ENCODE measurements at places on chromosomes 2 and 18.

DNA sequence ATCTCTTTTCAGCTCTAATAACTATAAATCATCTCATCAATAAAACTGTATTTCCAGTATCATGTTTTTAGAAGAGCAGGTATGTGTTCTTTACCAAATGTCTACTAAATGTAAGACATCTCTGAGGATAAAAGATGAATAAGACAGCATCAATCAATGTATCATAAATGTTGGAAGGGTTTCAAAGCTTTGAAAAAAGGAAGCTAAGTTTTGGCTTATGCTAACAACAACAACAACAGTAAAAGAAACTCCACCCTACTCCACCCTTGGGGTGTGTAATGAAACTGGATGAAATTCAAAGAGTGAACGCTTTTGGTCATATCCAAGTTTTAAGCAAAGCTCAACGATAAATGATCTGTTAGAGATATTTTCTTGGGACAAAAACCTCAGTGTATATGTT is 17.1 kb downstream of the PRKD3 start:
- no peak for DNase-seq

DNA sequence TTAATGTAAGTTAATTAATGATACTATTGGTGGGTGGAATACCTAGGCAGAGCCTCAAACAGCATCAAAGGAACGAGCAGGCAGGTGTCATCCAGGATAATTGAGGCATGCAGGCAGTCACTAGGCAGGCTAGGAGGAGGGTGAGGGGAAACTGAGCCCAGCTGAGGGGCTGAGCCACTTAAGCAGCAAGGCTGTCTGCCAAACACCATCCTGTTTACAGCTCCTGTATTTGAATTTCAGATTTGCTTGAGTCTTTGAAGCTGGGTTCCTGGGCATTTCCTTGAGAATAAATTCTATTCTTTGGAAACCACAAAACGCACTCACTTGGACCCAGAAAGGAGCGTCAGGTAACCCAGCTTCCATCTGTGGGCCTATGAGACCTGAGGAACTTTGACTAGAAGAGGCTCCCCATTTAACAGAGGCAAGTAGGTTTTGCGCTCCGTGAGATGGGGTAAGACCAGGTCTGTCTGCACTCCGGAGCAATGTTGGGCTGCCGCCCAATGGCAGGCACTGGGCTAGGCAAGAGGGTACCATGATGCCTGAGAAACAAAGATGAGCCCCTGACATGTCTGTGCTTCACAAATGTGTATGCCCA is 2.0 kb downstream of the EDAR start:
- DNase-seq, result no peak

- DNase-seq, result no peak
Measured at GRCh38 chr2:155250800-155251199, 552.3 kb downstream of the KCNJ3 start.

DNA sequence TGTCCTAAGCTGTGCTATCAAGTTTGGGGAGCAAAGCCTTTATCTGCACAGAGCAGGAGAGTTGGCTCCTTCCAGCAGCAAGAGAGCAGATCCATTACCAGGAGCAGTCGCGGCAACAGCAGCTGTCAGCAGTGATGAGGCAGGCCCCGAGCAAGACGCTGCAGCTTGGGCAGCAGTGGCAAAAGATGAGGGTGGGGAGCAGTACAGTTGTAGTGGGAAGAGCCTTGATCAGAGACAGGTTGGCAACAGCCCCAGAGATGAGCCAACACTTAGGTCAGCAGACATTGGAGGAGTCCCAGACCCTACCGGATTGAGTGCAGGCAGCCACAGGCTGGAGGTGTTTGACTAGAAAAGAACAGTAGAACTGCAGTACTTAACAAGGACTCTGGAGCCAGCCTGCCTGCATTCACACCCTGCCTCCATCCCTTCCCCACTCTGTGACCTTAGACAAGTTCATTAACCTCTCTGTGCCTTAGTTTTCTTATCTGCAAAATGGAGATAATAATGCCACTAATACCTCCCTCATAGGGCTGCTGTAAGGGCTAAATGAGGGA is 117.1 kb upstream of the SERTAD2 start:
- DNase-seq, result peak; percentile 69

- DNase-seq, result no peak
Measured at GRCh38 chr2:77443076-77443475, 79.1 kb downstream of the LRRTM4 start.

DNA sequence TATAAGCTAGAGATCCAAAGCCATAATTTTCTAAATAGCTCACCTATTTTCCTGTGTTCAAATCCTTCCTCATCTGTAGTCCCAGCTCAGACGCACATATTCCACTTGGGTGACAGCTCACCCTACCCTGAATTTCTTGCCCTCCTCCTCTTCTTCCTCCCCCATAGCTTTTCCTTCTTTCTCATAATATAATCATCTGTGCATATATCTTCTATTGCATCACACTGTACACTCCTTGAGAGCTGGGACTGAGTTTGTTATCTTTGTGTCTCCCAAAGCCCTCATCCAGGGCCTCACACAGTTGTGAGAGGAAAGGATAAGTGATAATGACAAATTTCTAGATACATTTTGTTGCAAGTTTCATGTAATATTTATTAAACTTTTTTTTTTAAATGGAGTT is 55.9 kb upstream of the RTN4 start:
- no peak for DNase-seq

GRCh38 chr2:42830922-42831574 is 38.7 kb upstream of the HAAO start:
- DNase-seq, result no peak

DNA sequence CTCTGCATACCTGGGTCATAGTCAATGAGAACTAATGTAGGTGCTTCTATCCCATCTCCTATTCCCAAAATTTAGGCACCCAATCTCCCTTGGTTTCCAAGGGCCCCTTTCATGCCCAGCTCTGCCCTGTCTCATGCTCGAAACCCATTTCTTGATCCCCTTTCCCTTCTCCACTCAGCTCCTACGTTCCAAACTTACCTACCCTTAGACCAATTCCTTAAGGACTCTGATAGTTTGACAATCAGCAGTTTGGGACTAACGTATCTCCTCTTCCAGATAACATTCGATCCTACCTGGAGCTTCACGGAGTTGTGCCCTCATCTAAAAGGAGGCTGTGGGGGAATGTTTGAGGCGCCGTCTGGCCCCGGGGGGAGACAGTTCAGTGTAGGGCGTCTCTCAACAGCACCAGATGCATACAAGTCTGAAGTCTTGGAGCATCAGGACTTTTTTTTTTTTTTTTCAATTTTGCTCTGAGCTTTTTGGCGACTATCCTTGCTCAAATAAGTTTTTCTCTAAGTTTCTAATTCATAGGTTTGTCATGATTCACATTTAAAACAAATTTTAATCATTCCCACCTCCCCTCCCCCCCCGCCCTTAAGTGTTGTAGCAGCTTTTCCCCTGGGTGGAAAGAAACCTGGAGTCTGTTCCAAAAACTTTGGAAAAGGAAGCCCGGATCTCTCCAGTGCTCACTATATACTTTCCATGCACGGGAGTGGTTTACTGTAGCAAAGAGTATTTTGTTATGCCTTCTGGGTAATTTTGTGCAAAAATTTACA is 141.2 kb upstream of the LGALSL start:
- no peak for DNase-seq

DNA sequence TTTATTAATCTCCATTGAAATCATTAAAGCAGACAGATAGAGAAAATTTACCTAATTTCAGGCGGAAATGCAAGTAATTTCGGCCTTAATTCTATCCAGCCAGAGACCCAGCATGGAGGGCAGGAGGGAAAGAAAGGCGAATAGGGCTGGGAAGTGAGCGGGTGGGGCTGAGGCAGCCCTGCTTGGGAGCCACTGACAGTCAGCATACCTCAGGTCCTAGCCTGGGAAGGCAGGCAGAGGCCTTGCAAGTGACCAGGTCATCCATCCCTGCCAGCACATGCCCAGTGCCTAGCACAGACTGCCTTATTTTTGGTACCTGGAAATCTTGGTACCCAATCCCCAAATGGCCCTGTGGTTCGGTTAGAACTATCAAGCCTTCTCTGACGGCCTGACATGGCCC is 1.5 kb downstream of the GDF7 start:
- no peak for DNase-seq

DNA sequence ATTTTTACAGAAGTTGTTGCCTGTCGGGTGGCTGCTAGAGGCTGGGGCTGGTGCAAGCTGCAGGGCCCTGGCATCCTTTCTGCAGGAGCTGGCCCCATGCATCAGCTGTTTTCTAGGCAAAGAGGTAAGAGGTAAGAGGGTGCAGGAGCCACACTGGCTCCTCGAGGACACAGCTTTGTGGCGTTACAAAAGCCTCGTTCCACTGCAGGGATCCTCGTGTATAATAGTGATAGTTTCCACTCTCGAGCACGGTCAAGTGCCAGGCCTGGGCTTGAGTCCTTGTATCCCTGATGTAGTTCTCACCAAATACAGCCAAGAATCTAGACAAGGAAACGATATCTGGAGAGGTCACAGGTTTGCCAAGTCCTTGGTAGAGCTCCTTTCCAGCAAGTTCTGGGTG is 33.2 kb upstream of the FHOD3 start:
- DNase-seq, result no peak

- DNase-seq, result no peak
Measured at GRCh38 chr2:137838255-137839092, 125.8 kb upstream of the HNMT start.

DNA sequence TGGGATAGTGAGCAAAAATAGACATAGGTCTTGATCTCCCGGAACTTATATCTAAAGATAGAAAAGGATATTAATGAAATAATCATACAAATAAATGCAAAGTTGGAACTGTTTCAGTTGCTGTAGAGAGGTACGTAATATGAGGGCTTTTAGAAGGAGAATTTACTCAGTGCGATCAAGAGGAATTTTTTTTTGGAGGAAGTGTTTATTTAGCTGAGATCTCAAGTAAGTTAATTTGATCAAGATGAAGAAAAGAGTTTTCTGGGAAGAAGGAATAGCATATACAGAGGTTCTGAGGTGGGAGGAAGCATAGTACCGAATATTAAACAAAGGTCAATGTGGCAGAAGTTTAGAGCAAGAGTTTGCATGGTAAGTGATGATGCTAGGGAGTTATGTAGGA is 11.3 kb downstream of the MBD5 start:
- DNase-seq, result no peak

- no peak for DNase-seq
Measured at GRCh38 chr2:86048888-86049287, 56.8 kb downstream of the POLR1A start.

- DNase-seq, result no peak
Measured at GRCh38 chr18:57629422-57629821, 7.8 kb upstream of the NARS1 start.

- no peak for DNase-seq
Measured at GRCh38 chr18:23138471-23138870, 3.2 kb downstream of the CABLES1 start.

DNA sequence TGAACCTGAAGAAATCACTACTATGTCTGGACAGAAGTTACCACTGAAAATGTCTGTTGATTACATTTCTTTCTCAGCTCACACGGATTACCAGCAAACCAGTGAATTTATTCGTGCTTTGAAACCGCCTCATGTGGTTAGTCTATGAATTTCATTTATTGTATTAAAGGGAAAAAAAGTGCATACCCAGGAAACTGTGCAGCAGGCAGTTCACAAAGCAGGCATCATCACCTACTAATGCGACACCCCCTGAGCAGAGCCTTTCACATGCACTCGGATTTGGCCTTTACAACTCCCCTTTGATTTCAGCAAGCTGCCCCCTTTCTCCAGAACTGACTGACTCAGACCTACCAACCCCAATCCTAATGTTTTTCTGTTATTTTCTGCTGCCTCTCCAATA is 20.1 kb downstream of the CPSF3 start:
- no peak for DNase-seq

- no peak for DNase-seq
Measured at GRCh38 chr2:86079981-86080911, 25.4 kb downstream of the POLR1A start.

- DNase-seq, result no peak
Measured at GRCh38 chr18:8899000-8899399, 193.6 kb downstream of the MTCL1 start.

DNA sequence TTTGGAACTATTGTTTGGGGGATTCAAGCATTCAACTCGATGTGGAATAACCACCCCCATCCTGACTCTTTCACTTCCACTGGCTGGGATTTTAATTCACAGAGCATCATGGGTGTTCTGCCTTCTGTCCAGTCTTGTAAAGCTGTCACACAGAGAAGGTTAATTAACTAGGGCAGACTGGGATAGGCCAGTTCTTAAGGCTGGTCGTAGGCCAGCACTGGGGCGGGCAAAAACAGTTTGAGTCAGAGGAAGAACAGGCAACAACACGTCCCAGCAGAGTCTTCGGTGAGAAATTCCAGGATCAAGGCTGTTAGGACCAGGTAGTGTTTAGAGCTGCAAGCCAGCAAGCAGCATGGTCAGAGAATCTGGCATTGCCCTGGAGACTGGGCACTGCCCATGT is 4.0 kb upstream of the RNF152 start:
- DNase-seq, result no peak

- DNase-seq, result no peak
Measured at GRCh38 chr2:29193681-29194080, 78.5 kb downstream of the CLIP4 start.

DNA sequence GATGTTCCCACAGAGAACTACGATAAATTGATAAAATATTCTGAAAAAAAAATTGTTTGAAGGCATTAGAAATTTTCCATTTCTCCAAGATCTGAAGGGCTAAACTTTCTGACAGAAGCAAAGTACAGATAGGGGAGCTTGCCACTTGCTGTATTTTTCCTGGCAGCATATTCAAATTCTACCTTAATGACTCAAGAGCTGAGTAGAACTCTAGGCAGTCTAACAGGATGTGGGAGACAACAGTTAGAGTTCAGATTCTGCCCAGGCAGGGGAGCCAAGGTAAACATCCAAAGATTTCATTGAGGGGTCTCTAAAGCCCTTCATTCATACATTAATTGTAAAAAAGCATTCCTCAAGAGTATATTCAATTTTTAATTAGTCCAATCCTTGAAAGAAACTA is 46.0 kb upstream of the RIT2 start:
- no peak for DNase-seq

DNA sequence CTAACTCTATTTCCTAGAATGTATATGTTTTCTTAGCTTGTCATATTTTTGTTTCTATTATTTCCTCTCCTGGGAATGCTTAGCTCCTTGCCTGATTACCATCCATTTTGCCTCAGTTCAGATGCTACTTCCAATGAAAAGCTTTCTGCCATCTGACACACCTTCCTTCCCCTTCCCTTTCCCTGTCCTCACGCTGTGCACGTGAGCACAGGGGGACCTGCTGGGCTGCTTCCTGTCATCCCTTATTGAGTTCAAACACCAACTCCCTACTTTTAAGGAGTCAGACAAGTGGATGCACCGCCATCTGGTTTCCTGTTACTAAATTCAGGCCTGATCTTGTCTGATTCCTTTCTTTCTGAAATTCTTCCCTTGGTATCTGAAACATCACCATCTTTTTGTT is 2.4 kb upstream of the INO80C start:
- DNase-seq, result no peak

- no peak for DNase-seq
Measured at GRCh38 chr2:4762951-4763376, 929.2 kb upstream of the SOX11 start.
